Stimulated activated CD8-positive, alpha-beta memory T cell treated with anti-CD3 and anti-CD28 coated beads, Interleukin-15, amount 100 ng/mL, for 48 hours (primary cell): ENCODE measurements at places on chromosomes 3 and 15.

- DNase-seq = no peak
Measured at GRCh38 chr3:58175437-58176184, 35.2 kb downstream of the DNASE1L3 start.

- DNase-seq = no peak
Measured at GRCh38 chr3:35670408-35670965, 31.2 kb downstream of the ARPP21 start.

GRCh38 chr3:127731546-127732289 is 59.0 kb downstream of the ABTB1 start:
- DNase-seq = no peak

- DNase-seq = no peak
Measured at GRCh38 chr3:69130689-69131088, 8.3 kb upstream of the LMOD3 start.

DNA sequence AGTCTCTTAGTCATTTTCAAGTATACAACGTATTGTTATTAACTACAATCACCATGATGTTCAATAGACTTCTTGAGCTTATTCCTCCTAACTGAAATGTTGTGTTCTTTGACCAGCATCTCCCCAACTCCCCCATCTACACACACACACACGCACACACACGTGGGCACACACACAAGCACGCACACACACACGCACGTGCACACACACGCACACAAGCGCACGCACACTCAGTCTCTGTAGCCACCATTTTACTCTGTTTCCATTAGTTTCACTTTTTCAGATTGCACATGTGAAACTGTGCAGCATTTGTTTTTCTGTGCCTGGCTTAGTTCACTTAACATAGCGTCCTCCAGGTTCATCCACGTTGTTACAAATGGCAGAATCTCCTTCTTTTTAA is 247.0 kb downstream of the XXYLT1 start:
- no peak for DNase-seq

- no peak for DNase-seq
Measured at GRCh38 chr15:60528530-60528929, 49.6 kb upstream of the ICE2 start.

DNA sequence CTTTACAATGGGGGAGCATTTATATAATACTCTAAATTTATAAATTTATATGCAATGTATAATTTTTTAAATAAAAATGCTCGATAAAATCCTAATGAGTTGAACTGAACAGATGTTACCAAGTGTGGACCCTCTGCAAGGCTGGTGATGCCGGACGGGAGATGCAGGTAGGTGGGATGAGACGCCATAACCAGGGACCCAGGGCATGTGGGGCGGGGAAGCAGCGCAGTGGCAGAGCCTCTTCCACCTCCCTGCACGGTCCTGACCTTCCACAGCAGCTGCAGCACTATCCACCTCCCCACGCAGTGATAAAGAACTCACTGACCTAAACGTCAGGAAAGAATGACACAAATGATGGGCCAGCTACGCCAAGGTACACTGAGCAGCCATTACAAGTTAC is 12.8 kb downstream of the PCSK6 start:
- DNase-seq = no peak

DNA sequence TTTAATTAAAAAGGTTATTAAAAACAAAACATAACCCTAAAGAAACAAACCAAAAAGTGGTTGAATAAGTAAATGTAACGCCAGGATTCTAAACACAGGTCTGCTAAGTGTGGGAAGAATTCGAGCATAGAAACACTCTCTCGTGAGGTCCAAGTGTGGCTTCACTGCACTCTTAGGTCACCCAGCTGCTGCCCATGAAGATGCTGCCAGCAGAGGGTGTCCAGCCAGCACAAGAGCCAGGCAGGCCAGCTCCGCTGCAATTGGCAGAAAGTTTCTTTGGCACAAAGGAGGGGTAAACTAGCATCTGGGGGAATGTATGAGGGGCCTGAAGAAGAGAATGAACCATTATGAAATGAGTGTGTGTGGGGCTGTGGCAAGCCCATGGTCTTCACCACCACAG is 215.7 kb upstream of the FEZF2 start:
- no peak for DNase-seq

DNA sequence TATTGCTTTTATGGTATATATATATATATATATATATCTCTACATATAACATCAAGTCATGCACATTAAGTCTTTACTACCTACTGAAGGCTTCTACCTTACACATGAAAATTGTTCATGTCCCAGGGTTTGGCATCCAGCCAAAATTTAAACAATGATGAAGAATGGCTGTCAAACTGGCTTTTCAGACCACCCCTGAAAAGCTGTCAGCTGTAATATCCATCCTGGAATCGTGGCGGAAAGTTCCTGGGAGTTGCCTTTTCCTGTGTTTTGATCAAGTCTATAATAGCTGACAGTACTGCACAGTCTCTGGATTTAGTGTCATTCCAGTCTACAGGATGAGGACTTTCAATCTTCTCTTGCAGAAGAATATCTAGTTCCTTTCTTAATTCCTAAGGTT is 48.3 kb downstream of the DHX36 start:
- no peak for DNase-seq

DNA sequence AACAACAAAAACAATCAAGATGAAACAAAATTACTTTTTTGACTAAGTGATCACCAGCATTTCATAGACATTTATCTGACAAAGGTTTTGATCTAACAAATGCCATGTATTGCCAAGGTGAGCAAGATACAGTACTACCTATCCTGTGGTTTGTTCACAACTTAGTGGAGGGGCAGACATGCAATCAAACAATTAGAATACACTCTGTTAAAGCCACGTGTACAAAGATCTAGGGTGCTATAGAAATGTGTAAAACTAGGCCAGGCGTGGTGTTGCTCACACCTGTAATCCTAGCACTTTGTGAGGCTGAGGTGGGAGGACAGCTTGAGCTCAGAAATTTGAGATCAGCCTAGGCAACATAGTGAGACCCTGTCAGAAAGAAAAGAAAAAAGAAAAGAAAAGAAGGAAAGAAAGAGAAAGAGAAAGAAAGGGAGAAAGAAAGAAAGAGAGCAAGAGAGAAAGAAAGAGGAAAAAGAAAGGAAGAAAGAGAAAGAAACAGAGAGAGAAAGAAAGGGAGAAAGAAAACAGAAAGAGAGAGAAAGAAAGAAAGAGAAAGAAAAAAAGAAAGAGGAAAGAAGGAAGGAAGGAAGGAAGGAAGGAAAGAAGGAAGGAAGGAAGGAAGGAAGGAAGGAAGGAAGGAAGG is 1.4 kb upstream of the TRIM69 start:
- DNase-seq = no peak

DNA sequence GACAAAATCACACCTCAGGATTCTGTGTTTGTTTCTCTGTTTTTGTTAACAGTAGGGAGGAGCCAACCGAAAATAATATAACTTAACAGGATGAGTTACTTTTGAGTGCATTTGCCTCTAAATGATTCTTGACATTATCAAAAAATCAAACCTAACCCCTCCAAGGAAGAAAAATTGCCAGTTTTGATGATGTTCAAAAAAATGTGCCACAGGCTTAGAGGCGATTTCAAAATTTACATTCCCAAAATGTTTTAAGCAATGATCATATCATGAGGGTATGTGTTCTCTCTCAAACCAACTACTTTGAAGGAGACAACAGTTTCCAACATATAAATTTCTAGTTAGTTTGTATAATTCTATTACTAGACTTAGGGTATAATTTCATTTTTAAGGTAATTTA is 6.7 kb downstream of the VGLL3 start:
- no peak for DNase-seq

GRCh38 chr3:184237807-184238206 is 8.4 kb downstream of the VWA5B2 start:
- no peak for DNase-seq

DNA sequence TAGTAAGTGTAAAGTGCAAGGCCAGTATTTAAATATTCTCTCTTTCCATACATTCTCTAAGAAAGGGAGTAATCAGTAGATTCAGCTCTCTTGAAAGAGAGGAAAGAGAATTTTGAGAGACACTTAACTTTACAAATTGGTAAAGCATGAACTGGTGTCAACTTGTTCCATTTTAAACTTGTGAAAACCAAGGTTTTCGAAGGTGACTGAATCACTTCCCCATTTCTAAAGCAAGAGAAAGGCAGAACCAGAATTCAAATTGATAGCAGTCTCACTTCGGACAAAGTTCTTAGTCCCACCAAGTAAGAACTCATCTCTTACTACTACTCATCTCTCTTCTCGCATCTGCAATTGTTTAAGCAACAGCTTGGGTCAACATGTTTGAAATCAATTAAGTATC is 22.4 kb downstream of the TJP1 start:
- no peak for DNase-seq

DNA sequence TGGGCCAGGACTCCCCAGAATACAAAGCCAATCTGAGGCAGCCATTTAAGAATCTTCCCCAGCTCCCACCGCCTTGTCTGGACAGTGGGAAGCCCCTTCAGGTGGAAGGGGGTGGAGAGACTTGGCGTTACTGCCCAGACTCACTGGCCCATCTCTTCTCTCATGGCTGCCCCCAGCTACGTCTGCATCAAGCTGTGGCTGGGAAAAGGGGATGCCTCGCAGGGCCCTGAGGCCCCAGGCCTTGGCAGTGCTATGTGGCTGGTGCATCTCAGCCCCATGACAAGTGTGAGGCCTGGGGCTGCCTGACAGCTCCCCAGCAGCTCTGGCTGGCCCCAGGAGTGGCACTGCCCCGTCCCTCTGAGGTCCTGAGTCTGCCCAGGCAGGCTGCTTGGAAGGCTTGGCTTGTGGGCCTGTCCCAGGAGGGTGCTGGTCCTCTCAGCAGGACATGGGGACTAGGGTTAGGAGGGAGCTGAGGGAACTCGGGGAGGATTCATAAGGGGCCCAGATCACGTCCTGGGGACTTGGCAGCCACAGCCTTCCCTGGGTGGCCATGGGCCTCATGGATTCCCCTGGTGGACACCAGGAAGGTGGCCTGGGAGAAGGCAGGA is 20.2 kb upstream of the SLC41A3 start:
- DNase-seq = no peak

- DNase-seq = no peak
Measured at GRCh38 chr15:101407966-101408775, 81.3 kb downstream of the PCSK6 start.

DNA sequence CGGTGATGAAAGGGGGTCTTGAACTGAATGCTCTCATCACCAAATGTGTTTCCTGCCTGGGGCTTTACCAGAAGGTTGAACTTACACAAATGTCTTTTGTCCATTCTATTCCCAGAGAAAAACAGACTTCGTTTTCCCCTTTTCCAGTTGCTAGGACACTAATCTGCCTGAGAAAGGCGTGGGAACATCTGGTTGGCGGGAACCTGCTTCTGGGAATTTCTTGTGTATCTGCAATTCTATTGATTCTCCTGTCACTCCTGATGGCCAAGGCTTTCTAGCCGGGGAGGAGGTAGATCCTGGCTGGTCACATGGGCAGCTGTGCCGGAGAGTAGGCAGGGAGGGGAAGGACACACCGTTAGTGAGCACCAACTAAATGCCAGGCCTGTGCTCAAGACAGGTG is 31.1 kb upstream of the CCDC174 start:
- no peak for DNase-seq

DNA sequence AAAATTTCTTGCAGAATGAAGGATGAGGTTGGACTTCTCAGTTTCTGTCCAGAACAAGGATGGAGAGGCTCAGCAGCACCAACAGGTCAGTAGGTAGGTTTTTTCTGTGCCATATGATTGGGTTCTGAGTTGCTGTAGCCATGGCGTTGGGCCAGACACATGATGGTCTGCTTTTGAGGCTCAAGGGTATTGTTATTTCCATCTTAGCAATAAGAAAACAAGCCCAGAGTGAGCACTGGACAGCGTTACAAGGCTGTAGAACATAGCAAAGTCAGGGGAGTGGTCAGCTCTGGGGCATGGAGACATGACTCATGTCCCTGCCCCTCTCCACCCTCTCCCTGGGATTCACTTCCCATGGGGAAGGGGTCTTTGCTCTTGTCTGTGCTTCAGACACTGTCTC is 137.6 kb upstream of the TOPAZ1 start:
- DNase-seq = no peak

- no peak for DNase-seq
Measured at GRCh38 chr3:72999951-73000350, 3.3 kb downstream of the PPP4R2 start.

GRCh38 chr3:37715358-37715757 is 146.3 kb upstream of the CTDSPL start:
- DNase-seq = no peak

DNA sequence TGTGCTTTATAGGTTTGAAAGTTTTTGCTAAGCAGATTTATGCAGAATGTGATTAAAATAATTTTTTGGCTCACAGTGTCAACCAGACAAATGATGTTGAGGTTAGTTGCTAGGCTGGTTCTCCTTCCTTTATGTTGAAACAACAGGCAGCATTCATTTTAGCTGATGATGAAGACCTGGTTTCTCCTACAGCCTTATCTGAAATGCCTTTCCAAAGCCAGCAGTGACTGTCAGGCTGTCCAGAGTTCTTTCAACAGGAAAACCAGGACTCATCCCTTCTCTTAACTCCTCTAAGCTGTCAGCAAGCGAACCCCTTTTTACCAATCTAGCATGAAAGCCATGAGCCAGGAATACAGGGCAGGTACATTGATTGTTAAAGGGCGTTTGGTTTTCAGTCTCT is 84.1 kb downstream of the ZNF609 start:
- DNase-seq = no peak

GRCh38 chr3:114565216-114565615 is 271.4 kb downstream of the TIGIT start:
- DNase-seq = no peak

DNA sequence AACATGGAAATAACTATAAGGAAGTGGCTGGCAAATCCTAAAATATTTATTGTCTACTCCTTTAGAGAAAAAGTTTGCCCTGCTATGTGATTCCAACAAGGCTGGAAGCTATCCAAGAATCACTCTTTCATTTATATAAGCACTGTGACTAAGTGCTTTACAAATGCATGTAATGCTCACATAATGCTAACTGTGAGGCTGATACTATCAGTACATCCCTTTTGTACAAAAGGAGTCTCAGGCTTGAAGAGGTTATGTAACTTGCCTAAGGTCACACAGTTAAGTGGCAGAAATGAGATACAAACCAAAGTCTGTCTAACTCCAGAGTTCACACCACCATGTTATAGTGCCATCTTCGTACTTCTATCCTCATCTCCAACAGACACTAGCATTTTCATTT is 17.0 kb downstream of the TOPBP1 start:
- DNase-seq = no peak

GRCh38 chr15:99474909-99475753 is 90.7 kb upstream of the MEF2A start:
- no peak for DNase-seq

- no peak for DNase-seq
Measured at GRCh38 chr15:33021806-33022389, 172.6 kb downstream of the FMN1 start.

GRCh38 chr3:105108823-105109222 is 257.9 kb upstream of the ALCAM start:
- DNase-seq = no peak

GRCh38 chr3:76365275-76365674 is 579.9 kb upstream of the ZNF717 start:
- DNase-seq = no peak

- DNase-seq = no peak
Measured at GRCh38 chr15:57015897-57016296, 97.5 kb downstream of the TCF12 start.

- no peak for DNase-seq
Measured at GRCh38 chr3:29275309-29275708, 5.6 kb upstream of the RBMS3 start.

GRCh38 chr3:177084616-177085015 is 112.7 kb downstream of the TBL1XR1 start:
- no peak for DNase-seq

GRCh38 chr3:5489536-5489935 is 302.0 kb downstream of the EDEM1 start:
- DNase-seq = no peak
